ENCODE measurements at places on chromosomes 13 and 19. TPM values are rescaled to one million over a fixed set of nuclear protein-coding genes. Genes with fewer than 3 reads are reported as not detected.

DNA sequence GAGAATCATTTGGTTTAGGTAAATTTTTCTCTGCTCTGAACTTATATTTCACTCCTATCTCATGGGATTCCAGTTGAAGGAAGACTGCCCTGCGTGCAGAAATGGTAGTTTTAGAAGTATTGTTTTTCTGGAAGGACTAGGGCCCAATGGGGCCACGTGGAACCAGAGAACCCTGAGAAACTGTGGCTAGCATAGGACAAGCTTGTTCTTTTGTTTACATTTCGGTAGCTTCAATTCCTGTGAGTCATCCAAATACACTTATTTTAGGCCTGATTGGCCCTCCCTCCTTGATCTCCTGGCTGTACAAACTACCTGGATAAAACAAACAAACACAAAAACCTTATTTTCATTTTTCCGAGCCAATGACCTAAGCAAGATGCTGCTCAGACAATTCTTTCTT, 124.0 kb downstream of the ITGBL1 start:
- no peak for DNase-seq

DNA sequence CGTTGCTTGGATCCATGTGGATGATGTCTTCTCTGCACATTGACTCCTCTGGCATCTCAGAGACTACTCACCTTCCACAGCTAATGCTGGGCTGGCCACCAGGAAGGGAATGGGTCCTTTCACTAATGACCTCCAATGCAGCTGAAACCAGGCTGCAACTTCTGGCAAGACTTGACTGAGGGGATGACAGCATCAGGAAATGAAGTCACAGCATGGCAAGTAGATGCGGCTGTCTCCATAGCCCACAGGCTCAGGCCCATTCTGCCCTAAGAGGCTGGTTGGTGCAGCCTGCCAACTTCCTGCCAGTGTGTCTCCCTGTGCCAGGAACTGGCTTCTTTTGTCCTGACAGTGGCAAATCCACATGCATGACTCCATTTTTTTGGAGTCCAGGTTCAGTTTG, 467.3 kb downstream of the TSHZ3 start:
- no peak for DNase-seq

Gene IQCN
- 7.6 TPM for polyA plus RNA-seq

GRCh38 chr19:50981587-50982146, 2.0 kb downstream of the KLK7 start:
- DNase-seq: no peak

Data from brain (organoid and tissue), 16 donors.